Cardiac muscle cell (in vitro differentiated cells and primary cell): ENCODE measurements at places on chromosomes 2 and 18. TPM values are rescaled to one million over a fixed set of nuclear protein-coding genes. Genes with fewer than 3 reads are reported as not detected.

DNA sequence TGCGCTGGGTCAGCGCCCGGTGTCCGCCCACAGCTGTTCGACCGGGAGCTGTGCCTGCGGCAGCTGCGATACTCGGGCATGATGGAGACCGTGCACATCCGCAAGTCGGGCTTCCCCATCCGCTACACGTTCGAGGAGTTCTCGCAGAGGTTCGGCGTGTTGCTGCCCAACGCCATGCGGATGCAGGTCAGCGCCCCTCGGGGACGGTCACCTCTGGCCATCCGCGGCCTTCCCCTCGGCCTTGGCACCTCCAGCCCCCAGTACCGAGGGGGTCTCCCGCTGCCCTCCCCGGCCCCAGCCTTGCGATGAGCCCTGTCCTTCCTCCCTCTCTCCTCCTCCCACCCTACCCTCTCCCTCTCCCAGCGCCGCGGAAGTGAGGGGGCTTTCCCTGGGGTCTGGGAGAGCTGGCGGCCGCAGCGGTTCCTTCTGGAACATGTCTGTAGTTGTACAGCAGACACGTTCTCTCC, 53.2 kb upstream of the GPR17 start:
- no peak for DNase-seq

DNA sequence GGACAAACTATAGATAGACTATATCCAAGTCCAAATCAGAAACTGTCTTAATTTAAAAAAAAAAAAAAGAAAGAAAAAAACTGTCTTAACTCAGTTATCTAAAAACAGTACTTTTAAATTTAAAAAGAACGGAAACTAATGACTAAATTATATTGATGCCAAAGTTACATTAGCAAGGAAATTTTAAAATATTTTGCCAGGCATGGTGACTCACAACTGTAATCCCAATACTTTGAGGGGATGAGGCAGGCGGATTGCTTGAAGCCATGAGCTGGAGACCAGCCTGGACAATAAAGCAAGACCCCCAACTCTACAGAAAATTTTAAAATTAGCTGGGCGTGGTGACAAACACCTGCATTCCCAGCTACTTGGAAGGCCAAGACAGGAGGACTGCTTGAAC, 30.9 kb downstream of the MEMO1 start:
- no peak for DNase-seq

DNA sequence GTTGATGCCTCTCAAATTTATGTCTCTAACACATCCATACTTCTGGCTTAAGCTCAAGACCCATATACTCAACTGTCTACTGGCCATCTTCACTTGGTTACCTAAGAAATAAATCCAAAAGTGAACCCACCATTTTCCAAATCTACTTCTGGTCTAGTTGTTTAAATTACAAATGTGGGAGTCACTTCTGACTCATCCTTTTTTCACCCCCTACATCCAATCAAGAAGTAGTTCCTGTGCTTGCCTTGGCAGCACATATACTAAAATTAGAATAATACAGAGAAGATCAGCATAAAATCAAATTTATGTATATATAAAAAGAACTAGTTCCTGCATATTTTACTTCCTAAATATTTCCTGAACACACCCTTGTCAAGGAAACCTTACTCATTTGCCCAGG, 53.6 kb downstream of the STRN start:
- DNase-seq = no peak

The CD8B2 gene
- not detected in 2 replicates for total RNA-seq

- DNase-seq = no peak
Observed at GRCh38 chr2:192165842-192166241, 28.9 kb downstream of the TMEFF2 start.

The C2orf81 gene
- 7.6 and 9.5 TPM in 2 replicates for total RNA-seq

The HOXD12 gene
- total RNA-seq = not detected in 2 replicates

The ASPRV1 gene
- 3.8 TPM in 2 replicates for total RNA-seq

DNA sequence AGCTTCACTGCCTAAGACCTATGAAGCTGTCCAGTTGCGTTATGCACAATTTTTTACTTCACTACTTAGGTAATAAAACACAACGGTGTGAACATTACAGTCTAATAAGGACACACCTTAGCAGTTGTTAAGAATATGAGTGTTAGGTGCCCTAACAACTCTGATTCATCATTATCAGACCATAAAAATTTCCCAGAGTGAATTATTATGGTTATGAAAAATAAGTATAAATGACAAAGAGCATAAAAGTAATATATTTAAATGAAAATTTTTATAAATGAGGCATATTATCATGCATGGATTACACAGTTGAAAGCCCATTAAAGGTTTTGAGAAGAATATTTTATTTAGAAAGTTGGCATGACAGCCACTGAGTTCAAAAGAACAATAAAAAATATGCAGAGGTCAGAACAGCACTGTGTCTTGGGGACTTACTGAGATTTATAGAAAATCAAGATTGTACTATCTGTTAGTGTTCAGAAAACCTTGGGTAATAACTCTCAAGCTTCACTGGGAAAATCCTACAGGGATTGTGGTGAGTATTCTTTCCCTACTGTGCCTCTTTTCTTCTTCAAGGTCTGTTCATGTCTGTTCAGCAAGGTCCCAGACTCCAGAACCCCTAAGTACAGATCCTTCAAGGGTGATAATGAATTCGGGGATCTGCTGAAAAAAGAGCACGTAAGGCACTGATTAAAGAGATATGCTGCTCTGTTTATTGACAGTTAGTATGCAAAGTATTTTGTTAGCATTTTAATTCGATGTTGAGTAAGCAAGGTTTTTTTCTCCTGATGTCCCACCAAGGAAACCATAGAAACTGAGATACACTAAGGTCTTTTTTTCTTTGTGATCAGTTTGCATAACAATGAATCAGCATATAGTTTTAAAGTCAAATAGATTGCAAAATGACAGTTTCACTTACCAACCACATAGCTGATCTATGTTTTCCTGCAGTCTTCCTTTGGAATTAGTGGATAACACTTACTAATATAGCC, 250.0 kb downstream of the DSEL start:
- DNase-seq = peak; percentile 61

- DNase-seq = no peak
Observed at GRCh38 chr18:9535430-9535991, 60.2 kb downstream of the RALBP1 start.

The KCNK3 gene
- 2.9 and 6.2 TPM in 2 replicates for total RNA-seq

GRCh38 chr2:38376346-38377049, 575 bp downstream of the ATL2 start:
- peak; percentile 80 for DNase-seq

- no peak for DNase-seq
Observed at GRCh38 chr2:73087311-73087710, 15.8 kb upstream of the SFXN5 start.

The SIGLEC15 gene
- 4.2 TPM in 1 of 2 replicates, not detected in the other for total RNA-seq

The LYG2 gene
- not detected in 2 replicates for total RNA-seq
